Urinary bladder (tissue), 4 donors: ENCODE measurements at places on chromosomes 12 and 14. TPM values are rescaled to one million over a fixed set of nuclear protein-coding genes. Genes with fewer than 3 reads are reported as not detected.

Gene WNT5B
- total RNA-seq, result 9.8 TPM

Gene MYH6
- total RNA-seq, result 0.26 TPM

Gene C3AR1
- total RNA-seq, result 7.0 TPM

Gene CCDC197
- total RNA-seq, result not detected

Gene FAM222A
- total RNA-seq, result 1.2 TPM

Gene GALNT16
- total RNA-seq, result 11.4 TPM

Gene MGST1
- total RNA-seq, result 20.4 TPM

Gene KRT80
- total RNA-seq, result 1.7 TPM

Gene JPH4
- total RNA-seq, result 2.7 TPM

Gene PGAM5
- total RNA-seq, result 12.3 TPM

Gene CMTM5
- 3.5 TPM for total RNA-seq

Gene MIP
- total RNA-seq, result not detected

Gene ARHGEF25
- 64.1 TPM for total RNA-seq

Gene SIX6
- not detected for total RNA-seq

Gene PIP4P1
- total RNA-seq, result 11.9 TPM

Gene ACSS3
- 39.7 TPM for total RNA-seq

Gene EIF2S3B
- 1.1 TPM for total RNA-seq

Gene MAGOHB
- 49.6 TPM for total RNA-seq

Gene CRIP1
- 9.4 TPM for total RNA-seq

Gene ESRRB
- not detected for total RNA-seq
